NCI-H1436 (cell line): ENCODE measurements at places on chromosomes 6 and 20.

DNA sequence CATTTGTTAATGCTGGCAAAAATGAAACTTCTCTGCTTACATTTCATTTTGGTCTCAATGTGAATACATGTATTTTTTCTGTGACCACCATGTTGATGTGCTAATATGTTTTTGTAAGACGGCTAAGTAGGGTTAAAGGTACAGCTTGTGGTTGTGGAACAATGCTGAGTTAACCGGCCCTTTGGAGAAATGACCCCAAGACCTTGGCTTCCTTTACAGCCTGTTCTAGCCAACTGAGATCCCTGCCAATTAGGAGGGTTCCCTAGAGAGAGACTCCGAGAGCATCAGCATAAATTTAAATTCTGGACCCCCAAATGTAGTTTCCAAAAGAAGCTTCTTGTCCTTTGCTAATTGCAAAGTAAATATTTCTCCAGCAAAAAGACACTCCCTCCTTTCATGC lies 44.4 kb downstream of the RSPO3 start:
- no peak for DNase-seq

GRCh38 chr6:40205801-40206200 lies 271.5 kb upstream of the MOCS1 start:
- no peak for DNase-seq

DNA sequence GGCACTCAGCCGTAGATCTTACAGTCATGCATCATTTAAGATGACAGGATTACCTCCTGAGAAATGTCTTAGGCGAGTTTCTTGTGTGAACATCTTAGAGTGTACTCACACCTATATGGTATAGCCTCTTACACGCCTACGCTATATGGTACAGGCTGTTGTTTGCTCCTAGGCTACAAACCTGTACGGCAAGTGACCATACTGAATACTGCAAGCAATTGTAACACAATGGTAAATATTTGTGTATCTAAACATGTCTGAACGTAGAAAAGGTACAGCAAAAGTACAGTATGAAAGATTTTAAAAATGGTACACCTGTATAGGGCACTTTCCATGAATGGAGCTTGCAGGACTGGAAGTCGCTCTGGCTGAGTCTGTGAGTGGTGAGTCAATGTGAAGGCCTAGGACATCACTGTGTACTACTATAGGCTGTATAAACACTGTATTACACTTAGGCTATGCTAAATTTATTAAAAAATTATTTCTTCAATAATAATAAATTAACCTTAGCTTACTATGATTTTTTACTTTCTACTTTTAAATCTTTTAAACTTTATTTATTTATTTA lies 541 bp upstream of the IL20RA start:
- DNase-seq: no peak

GRCh38 chr6:63661769-63662168 lies 26.2 kb downstream of the PHF3 start:
- no peak for DNase-seq

GRCh38 chr6:53244958-53245357 lies 96.3 kb upstream of the GCM1 start:
- DNase-seq: no peak

GRCh38 chr6:10146715-10147451 lies 268.0 kb downstream of the TFAP2A start:
- DNase-seq: no peak

- DNase-seq: no peak
These were observed 242.8 kb downstream of the UST start for GRCh38 chr6:148989585-148989984.

DNA sequence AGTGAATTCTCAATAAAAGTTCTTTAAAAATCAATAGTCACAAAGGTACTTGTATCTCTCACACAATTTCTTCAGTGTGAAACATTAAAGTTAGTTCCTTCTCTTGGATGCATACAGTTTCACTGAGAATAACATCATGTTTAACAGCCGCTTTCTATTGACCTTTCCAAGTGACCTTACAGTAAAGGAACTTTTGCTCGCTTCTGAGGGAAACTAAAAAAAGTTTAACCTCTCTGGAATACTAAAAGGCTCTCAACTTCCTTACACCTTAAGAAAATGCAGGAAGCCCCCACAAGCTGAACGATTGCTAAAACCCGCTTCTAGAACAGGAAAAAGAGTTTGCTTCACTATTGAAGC lies 1.3 kb downstream of the RRAGD start:
- DNase-seq: no peak

DNA sequence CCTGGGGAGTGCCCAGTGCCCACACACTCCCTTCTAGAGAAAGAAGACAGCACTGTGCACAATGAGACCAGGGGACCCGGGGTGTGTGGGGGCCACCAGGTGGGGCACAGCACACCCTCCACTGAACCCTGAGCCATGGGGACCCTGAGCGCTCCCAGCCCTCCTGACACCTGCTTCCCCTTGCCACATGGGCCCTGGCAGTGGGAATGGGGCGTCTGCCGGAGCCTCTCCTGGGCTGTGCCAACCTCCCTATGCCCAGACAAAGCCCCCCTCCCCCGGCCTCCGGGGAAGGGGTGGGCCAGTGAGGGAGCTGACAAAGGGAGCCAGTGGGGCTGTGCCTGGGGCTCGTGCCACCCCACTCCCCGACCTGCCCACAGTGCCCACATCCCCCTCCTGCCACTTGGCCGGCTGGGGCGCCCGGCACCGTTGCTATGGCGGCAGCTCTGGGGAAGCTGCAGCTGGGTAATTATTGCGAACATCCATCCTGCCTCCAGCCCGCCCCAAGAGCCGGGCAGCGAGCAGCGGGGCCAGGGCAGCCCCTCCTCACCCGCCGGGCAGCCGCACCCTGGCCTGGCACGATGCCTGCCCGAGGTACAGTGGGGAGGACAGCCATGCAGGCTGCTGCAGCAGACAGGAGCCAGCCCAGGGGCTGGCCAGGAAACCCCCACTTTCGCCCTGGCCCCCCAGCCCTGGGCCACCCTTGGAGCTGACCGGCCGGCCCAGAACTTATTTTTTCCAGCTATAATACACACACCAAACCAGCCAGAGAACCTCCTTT lies 41.9 kb upstream of the NOL4L start:
- peak; percentile 79 for DNase-seq

GRCh38 chr6:131683479-131683878 lies 17.7 kb downstream of the OR2A4 start:
- DNase-seq: no peak

- DNase-seq: no peak
These were observed 8.2 kb upstream of the SLC2A12 start for GRCh38 chr6:134060491-134061106.

DNA sequence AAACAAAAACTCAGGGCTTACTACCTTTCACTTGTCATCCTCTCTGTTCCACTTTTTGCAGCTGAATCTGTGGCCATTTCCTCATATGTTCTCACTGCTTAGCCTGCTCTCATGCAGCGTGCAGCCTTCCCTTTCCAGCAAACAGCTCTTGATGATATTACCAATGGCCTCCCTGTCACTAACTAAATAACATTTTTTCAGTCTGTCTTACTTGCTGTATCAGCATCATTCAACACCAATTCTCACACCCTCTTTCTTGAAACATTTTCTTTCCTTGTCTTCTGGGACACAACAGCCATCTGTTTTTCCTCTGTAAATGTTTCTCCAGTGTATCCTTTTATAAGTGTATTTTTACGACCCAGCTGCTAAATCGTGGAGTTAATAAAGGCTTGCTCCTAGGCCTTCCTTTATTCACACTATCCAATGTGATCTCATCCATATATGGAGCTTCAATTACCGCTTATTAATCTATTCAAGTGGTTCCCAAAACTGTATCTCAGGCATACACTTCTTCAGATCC lies 523.6 kb upstream of the RNF217 start:
- DNase-seq: no peak

- no peak for DNase-seq
These were observed 60.5 kb downstream of the HACE1 start for GRCh38 chr6:104799134-104799657.

- DNase-seq: no peak
These were observed 266.4 kb downstream of the PLCB1 start for GRCh38 chr20:8398263-8399051.

DNA sequence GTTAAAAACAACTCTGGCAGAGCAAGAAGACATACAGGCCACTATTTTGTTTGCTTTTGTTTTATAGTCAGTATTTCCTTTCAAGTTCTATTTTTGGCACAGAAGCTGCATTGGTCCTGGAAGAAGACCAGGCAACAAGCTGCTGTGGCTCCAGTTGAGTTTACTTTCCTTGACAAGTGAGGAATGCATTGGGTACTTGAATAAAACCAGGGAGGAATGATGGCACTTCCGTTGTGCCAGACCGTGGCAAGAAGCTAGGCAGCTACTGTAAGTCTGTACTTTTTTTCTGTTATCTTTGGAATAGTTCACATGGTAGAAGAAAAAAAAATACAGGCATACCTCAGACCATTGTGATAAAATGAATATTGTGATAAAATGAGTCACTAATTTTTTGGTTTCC lies 66.3 kb downstream of the NCOA3 start:
- DNase-seq: no peak

- no peak for DNase-seq
These were observed 17.7 kb downstream of the FAM83B start for GRCh38 chr6:54864272-54864671.

DNA sequence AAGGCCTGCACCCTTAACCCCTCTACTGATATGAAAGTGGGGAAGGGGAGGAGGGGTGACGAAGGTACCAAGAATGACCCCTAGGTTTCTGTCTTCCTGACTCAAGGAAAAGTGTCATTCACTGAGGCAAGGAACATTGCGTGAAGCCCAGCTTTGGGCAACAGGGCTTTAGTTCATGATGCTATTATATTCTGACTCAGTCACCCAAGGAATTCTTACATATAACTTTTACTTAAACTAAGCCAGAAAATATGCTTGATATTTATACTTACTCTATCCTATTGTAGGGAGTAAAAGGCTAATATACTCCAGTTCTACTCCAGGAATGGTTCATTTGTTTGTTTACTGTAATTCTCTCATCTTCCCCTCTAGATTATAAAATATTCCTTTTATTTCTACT lies 60.5 kb downstream of the DOP1A start:
- DNase-seq: no peak

GRCh38 chr6:33869826-33870423 lies 66.1 kb upstream of the MLN start:
- no peak for DNase-seq

DNA sequence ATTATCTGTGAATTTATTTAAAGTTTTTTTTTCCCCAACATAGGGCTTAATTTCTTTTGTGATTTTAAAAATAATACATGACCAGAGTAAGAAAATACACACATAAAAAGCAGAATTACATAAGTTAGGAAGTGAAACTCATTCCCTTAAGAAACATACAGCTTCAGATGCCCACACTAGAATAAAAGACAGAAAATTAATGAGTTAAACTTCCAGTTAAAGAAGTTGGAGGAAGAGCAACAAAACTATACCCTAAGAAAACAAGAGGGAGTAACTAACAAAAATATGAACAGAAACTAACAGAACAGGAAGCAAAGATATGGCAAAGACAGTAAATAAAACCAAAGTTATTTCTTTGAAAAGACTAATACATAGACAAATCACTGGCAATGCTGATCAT lies 107.6 kb upstream of the CEP85L start:
- no peak for DNase-seq

DNA sequence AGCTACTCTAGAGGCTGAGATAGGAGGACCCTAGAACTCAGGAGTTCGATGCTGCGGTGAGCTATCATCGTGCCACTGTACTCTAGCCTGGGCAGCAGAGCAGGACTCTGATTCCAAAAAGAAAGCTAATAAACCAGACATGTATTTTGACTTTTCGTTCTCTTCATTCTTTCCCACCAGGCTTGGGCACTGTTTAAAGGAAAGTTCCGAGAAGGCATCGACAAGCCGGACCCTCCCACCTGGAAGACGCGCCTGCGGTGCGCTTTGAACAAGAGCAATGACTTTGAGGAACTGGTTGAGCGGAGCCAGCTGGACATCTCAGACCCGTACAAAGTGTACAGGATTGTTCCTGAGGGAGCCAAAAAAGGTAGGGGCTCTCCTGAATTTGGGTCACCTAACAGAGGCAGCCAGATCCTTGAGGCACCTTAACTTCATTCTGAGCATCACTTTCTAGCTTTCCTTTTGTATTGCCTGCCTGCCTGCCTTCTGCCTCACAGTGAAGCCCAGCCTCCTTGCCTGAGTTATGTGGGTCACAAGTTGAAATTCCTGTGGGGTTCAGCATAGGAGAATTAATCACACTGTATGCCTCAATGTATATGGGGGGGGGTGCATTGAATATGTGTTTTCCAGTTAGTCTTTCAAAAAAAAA lies 3.2 kb downstream of the IRF4 start:
- DNase-seq: no peak

DNA sequence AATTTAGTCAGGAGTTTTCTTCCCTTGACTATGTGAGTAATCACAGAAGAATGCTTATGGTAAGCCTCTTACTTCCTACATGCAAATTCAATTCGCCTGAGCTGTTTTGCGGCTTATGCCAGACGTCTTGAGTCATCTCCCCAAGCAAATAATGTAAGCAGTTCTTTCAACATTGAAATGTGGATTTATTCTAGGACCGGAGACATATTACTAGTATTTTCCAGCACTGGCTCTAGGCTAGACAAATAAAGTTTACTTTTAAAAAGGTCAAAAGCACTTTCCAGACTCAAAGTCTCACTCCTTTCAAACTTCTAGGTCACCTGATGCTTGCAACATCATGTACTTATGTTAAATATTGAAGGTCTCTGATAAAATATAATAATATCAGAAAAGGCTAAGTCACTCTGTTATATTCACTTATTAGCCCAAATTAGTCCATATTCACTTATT lies 38.1 kb upstream of the NOX3 start:
- DNase-seq: no peak

- DNase-seq: no peak
These were observed 5.6 kb downstream of the TAF4 start for GRCh38 chr20:62059920-62060630.

DNA sequence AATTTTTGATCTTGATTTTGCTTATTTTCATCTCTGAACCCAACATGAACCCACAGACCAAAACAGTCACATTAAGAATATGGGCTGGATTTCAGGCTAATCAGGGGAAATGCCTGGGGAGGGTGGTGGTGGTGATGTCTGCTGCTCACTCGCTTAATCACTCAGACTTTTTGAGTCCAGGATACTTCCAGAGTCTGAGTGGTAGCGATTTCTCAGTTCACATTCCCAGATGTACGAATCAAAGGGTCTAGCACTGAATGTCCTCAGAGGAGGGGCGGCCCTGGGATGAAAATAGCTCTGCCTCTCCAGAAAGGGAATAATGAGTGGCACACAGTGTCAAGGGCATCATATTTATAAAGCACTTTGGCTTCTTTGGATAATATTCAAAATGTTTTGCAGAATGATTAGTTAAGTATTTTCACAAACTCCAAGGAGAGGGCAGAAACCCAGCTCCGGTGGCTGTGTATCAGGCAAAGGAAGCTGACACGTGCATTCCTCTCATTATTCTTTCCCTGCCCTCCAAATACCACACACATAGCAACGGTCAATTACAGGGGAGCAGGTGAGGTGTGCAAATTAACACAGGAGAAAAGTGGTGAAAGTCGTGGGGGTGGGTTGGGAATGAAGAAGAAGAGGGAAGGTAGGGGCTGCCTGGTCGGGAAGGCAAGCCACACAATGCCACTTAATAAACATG lies 345.2 kb upstream of the RSPO3 start:
- no peak for DNase-seq

- DNase-seq: peak; percentile 65
These were observed at the start of gene KIF13A for GRCh38 chr6:17987447-17987696. Gene KIF13A, minus strand, starts transcription at chr6:17987635. Its CDS starts 172 bp downstream, at chr6:17987463.
